HuH-7 (cell line): ENCODE measurements at places on chromosomes 11 and 22.

DNA sequence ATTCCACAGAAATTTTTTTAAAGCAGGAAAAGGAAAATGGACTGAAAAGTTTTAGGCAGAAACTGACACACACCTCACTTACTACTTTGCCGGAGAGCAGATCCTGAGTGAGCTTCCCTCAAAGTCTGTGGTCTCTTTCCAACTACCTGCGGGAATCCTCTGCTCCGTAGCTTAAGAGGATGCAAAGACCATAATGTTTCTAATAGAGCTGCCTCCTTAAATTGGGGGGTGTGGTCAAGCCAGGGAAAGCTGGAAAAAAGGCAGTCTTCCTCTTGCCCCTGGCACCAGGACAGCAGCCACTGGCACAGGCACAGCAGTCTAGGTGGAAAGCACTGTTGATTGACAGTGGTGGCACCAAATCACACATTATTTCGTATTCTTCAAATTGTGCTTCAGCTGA is at the start of gene ETS1:
ETS1 (minus strand) TSS at position 144 of the 400 bp plus-strand sequence. CDS start 14,428 bp downstream, outside the sequence.
- DNase-seq, result no peak

GRCh38 chr22:37303821-37304274 is 21.5 kb downstream of the CYTH4 start:
- DNase-seq, result no peak

- DNase-seq, result no peak
Measured at GRCh38 chr11:82995235-82995634, 76.5 kb downstream of the RAB30 start.

DNA sequence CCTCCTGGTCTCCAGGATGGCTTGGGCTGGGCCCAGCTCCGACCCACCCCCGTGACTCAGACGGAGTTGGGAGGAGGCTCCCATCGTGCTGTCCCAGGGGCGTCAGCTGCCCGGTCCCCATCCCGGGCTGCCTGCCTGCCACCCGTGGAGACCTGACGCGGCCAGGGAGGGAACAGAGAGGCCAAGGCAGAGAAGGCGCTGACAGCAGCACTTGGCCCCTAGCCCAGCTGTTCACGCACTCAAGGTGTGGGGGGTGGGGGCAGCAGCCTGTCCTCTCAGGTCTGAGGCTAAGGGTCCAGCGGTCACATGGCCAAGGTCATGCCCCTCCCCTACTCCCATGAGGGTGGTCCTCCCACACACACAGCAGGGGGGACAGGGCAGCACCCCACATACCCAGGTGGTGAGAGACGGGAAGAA is 48.6 kb downstream of the ELFN2 start:
- no peak for DNase-seq
